ENCODE measurements at places on chromosomes 16 and 17. TPM values are rescaled to one million over a fixed set of nuclear protein-coding genes. Genes with fewer than 3 reads are reported as not detected.

The SOCS1 gene
- total RNA-seq: 2.9 TPM

The METRNL gene
- 75.2 TPM for total RNA-seq

The ENPP7 gene
- total RNA-seq: not detected

The ABHD15 gene
- 5.9 TPM for total RNA-seq

The SLC5A2 gene
- not detected for total RNA-seq

The RASD1 gene
- 25.4 TPM for total RNA-seq

The NEUROD2 gene
- not detected for total RNA-seq

The NAA38 gene
- total RNA-seq: 89.8 TPM

The BRIP1 gene
- 0.22 TPM for total RNA-seq

The NFE2L1 gene
- total RNA-seq: 895 TPM

The HOXB1 gene
- total RNA-seq: not detected

The ZSCAN32 gene
- 5.9 TPM for total RNA-seq

The MSLN gene
- 0.91 TPM for total RNA-seq

The KCNJ16 gene
- not detected for total RNA-seq

The KRTAP1-5 gene
- total RNA-seq: not detected

The RFFL gene
- 10.1 TPM for total RNA-seq

The PIRT gene
- total RNA-seq: not detected

The RRN3 gene
- total RNA-seq: 24.4 TPM

The PPP1R27 gene
- 0.25 TPM for total RNA-seq

The ASPHD1 gene
- total RNA-seq: not detected

The MAF gene
- total RNA-seq: 11.5 TPM

The ADAP2 gene
- 7.0 TPM for total RNA-seq

The RNF157 gene
- 4.8 TPM for total RNA-seq

The TMEM107 gene
- 7.9 TPM for total RNA-seq

The KRT40 gene
- not detected for total RNA-seq

All from left ventricle myocardium inferior (tissue), 1 donor.